ENCODE measurements at places on chromosomes 5 and 9.

GRCh38 chr9:75997206-75997605 is 106.7 kb downstream of the PCSK5 start:
- no peak for DNase-seq

- DNase-seq, result no peak
These were observed 41.7 kb upstream of the SLC9A3 start for GRCh38 chr5:565782-566440.

GRCh38 chr5:89255845-89256463 is 373.0 kb upstream of the MEF2C start:
- DNase-seq, result no peak

GRCh38 chr5:35810601-35811000 is 46.1 kb upstream of the IL7R start:
- no peak for DNase-seq

GRCh38 chr9:89661956-89662717 is 57.3 kb downstream of the GADD45G start:
- peak; percentile 98 for DNase-seq

DNA sequence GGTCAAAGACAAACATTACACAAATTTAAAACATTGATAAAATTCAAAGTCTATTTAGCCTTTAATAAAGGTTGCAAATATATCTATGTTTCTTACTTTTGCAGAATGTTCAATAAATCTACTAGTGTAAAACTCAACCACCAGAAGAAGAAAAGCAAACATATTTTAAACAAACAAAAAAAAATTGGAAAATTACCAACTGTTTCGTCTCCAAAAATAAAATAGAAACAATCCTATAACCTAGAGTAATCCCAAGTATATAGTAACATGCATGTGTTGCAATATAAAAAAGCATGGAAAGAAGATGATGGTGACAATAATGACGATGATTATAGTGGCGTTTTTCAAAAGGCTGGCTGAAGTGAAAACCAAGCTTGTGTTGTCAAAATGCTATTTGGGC is 86.0 kb upstream of the PAPPA start:
- DNase-seq, result no peak

GRCh38 chr5:97762483-97762882 is 579.4 kb upstream of the RIOK2 start:
- no peak for DNase-seq

DNA sequence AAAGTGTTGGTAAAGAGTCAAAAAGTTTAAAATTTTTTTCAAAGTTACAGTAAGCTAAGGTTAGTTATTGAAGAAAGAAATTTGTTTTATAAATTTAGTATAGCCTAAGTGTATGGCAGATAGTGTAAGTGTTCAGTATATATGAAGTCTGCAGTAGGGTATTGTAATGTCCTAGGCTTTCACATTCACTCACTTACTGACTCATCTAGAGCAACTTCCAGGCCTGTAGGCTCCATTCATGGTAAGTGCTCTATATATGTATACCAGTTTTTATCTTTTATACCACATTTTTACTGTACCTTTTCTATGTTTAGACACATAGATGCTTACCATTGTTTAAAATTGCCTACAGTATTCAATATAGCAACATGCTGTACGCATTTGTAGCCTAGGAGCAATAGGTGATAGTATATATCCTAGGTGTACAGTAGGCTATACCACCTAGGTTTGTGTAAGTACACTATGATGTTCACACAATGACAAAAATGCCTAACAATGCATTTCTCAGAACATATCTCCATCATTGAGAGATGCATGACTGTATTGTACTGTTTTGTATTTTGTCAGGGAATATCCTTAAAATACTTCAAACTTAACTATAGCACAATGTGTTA is 38.5 kb downstream of the CYSTM1 start:
- DNase-seq, result no peak

- no peak for DNase-seq
These were observed 49.2 kb downstream of the PCSK5 start for GRCh38 chr9:75939536-75940111.
